MM.1S (cell line): ENCODE measurements at places on chromosomes 1 and 21.

- no peak overlapping the region for H3K27ac ChIP-seq
- peaks cover 8% of the 10 kb centered on the region; the same call in 1 of the 2 replicates for H3K4me1 ChIP-seq
- H3K4me3 ChIP-seq: no peak overlapping the region
- no peaks in the 10 kb centered on the region for H3K36me3 ChIP-seq
- DNase-seq: no peak
Observed at GRCh38 chr1:229167318-229167717, 103.6 kb upstream of the RAB4A start.

GRCh38 chr1:162627662-162628296 is 4.5 kb upstream of the DDR2 start:
- peak; percentile 71 for DNase-seq
- H3K4me3 ChIP-seq: no peak overlapping the region
- H3K27me3 ChIP-seq: no peaks in the 10 kb centered on the region
- no peak overlapping the region for H3K27ac ChIP-seq
- H3K36me3 ChIP-seq: no peaks in the 10 kb centered on the region

DNA sequence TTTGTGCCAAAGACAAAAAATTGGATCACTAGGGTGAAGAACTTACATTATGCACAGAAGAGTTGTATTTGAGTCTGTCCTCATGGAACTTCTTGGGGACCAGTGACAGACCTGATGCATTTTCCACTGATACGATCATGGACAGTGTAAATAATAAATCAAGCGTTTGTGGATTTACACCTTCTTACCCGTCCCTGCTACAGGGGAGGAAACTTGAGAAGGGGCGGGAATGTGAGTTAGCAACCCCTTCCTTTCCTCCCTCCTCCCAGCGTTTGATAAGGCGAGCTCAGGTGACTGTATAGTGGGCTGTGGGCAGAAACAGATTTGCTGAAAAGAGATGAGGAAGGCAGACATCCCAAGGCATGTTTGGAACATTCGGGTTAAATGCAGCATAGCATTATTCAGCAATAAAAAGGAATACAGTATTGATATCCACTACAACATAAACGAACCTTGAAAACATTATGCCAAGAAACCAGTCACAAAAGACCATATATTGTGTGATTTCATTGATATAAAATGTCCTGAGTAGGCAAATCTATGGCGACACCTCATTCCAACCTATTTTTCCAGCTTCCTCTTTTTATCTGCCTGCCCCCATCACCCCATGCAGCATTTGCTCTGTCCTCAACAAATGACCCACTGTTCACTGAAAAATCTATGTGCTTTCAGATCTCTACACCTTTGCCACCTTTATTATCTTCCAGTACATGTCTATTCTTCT is 128.7 kb downstream of the ZZZ3 start:
- no peaks in the 10 kb centered on the region for H3K36me3 ChIP-seq
- no peak overlapping the region for H3K4me3 ChIP-seq
- DNase-seq: no peak
- H3K27ac ChIP-seq: no peak overlapping the region
- H3K27me3 ChIP-seq: no peaks in the 10 kb centered on the region
- no peaks in the 10 kb centered on the region for H3K4me1 ChIP-seq

DNA sequence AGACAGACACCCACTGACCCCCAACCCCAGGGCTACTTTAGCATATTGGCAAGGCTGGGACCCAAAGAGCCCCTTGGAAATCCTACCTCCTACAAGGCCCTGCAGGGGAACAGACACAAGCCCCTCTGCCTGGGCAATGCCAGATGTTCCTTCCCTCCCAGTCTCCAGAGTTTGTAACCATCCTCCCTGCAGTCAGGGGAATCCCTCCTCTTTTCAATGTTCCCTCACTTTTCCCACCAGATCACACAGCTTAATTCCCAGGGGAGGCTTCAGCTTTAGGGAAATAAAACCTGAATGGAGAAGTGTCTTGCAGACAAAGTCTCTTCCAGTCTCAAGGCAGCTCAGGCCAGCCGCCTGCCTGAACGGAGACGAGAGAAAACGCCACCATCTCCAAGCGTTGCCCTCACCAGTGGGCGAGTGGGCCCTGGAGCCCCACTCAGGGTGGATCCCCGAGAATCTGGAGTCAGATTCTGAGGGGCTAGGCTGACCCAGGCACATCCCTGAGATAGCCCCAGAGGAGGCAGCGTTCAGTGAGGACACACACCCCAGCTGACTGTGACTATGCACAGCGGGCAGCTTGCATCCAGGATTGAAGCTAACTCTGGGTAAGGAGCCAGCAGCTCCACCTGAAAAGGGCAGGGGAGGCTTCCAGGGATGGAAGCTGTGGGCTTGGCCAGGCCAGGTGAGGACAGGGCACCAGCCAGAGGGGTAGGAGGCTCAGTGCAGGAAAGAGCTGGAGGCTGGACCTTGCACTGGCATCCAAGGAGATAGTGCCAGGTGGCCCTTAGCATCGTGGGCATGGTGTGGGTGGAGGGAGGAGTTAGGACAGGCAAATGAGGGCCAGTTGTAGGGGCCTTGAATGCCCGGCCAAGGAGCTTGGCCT is 44.0 kb upstream of the ZC3H12A start:
- no peak for DNase-seq
- H3K4me3 ChIP-seq: no peak overlapping the region
- H3K36me3 ChIP-seq: no peaks in the 10 kb centered on the region
- H3K27me3 ChIP-seq: peaks cover 64% of the 10 kb centered on the region
- H3K27ac ChIP-seq: no peak overlapping the region

GRCh38 chr1:24020470-24020869 is 40.3 kb upstream of the SRSF10 start:
- no peak for DNase-seq
- H3K27me3 ChIP-seq: no peaks in the 10 kb centered on the region
- no peaks in the 10 kb centered on the region for H3K36me3 ChIP-seq
- H3K4me1 ChIP-seq: no peaks in the 10 kb centered on the region
- H3K27ac ChIP-seq: no peak overlapping the region
- H3K4me3 ChIP-seq: no peak overlapping the region

- H3K27ac ChIP-seq: no peak overlapping the region
- H3K36me3 ChIP-seq: no peaks in the 10 kb centered on the region
- H3K4me1 ChIP-seq: no peaks in the 10 kb centered on the region
- no peaks in the 10 kb centered on the region for H3K27me3 ChIP-seq
Observed at GRCh38 chr1:118828038-118828437, 160.1 kb downstream of the TBX15 start.

DNA sequence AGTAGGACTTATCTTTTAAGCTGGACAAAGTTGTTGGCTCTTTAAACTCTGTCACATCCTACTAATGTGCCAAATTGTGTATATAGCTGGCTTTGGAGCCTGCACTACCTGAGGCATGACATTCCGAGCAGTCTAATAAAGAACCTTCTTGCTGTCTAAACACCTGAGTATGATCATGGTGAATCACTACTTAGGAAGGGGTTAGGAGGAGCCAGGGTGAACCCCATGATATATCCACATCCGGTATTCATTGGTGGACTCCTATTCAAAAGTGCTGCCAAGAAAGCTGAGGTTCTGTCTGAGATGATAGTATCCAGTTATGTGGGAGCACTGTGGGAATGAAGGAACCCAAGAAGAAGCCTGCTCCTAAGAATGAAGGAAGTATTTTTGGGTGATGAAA is 27.1 kb downstream of the CRNN start:
- peaks cover 4% of the 10 kb centered on the region for H3K4me1 ChIP-seq
- no peak overlapping the region for H3K27ac ChIP-seq
- no peak for DNase-seq
- no peak overlapping the region for H3K4me3 ChIP-seq
- no peaks in the 10 kb centered on the region for H3K36me3 ChIP-seq

- no peaks in the 10 kb centered on the region for H3K27me3 ChIP-seq
- no peaks in the 10 kb centered on the region for H3K4me1 ChIP-seq
- no peaks in the 10 kb centered on the region for H3K36me3 ChIP-seq
Observed at GRCh38 chr1:245566134-245566533, 411.3 kb downstream of the KIF26B start.

DNA sequence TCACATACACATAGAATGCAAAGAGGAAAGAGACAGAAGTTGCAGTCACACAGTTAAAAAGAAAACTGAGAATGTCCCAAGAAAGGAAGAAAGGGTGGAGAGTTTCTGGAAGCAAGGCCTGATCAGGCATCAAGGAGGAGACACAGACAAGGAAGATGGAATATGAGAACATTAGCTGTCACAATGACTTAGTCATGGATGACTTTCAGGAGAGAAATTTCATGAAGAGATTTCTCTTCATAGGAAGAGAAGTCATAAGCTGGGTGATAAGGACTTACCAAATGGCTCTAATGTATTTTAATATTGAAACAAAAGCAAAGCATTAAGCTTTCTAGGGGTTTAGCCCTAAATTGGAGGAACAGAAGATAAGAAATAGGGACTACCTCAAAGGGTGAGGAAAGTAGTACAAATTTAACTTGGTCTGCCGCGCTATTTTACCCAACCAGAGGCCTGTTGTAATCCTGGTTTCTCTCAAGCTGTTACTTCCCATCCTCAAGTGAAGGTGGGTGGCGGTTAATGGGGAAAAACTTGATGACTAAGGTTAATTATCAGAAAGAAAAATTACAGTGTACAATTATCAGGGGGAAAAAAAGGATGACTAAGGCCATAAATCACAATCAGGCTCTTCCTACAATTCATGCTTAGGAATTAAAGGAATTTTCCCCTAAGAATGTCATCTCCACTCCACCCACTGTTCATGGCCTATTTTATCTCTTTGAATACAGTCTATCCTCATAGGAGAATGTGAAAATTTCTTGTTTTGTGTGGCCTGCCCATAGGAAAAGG is 93.9 kb upstream of the ADGRL2 start:
- H3K27ac ChIP-seq: no peak overlapping the region
- DNase-seq: no peak
- H3K36me3 ChIP-seq: no peaks in the 10 kb centered on the region
- H3K4me3 ChIP-seq: no peak overlapping the region
- H3K4me1 ChIP-seq: no peaks in the 10 kb centered on the region
- no peaks in the 10 kb centered on the region for H3K27me3 ChIP-seq

GRCh38 chr1:30416221-30416820 is 307.1 kb downstream of the MATN1 start:
- no peak overlapping the region for H3K4me3 ChIP-seq
- H3K27me3 ChIP-seq: peaks cover 95% of the 10 kb centered on the region
- no peaks in the 10 kb centered on the region for H3K4me1 ChIP-seq
- H3K27ac ChIP-seq: no peak overlapping the region
- no peak for DNase-seq
- no peaks in the 10 kb centered on the region for H3K36me3 ChIP-seq

- H3K27ac ChIP-seq: no peak overlapping the region
- H3K36me3 ChIP-seq: no peaks in the 10 kb centered on the region
- H3K4me1 ChIP-seq: no peaks in the 10 kb centered on the region
- DNase-seq: no peak
Observed at GRCh38 chr21:29163341-29164115, 33.1 kb downstream of the MAP3K7CL start.

DNA sequence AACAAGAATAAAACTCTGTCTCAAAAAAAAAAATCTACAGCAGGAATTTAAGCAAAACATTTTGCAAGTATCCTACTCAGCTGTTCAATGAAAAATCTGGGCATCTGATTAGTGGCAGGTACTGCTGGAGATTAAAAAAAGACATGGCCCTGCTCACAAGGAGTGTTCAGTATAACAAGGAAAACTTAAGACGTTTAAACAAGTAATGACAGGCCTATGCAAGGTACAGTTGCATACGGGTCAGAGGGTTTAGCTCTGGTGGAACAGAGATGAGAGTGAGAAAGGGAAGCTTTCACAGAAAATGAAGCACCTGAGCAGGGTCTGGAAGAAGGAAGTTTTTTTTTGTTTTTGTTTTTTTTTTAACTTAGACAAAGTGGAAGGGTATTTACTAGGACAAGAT is 23.0 kb downstream of the SNRNP40 start:
- H3K27ac ChIP-seq: no peak overlapping the region
- peaks cover 25% of the 10 kb centered on the region for H3K36me3 ChIP-seq
- no peaks in the 10 kb centered on the region for H3K27me3 ChIP-seq
- no peaks in the 10 kb centered on the region for H3K4me1 ChIP-seq
- DNase-seq: no peak

DNA sequence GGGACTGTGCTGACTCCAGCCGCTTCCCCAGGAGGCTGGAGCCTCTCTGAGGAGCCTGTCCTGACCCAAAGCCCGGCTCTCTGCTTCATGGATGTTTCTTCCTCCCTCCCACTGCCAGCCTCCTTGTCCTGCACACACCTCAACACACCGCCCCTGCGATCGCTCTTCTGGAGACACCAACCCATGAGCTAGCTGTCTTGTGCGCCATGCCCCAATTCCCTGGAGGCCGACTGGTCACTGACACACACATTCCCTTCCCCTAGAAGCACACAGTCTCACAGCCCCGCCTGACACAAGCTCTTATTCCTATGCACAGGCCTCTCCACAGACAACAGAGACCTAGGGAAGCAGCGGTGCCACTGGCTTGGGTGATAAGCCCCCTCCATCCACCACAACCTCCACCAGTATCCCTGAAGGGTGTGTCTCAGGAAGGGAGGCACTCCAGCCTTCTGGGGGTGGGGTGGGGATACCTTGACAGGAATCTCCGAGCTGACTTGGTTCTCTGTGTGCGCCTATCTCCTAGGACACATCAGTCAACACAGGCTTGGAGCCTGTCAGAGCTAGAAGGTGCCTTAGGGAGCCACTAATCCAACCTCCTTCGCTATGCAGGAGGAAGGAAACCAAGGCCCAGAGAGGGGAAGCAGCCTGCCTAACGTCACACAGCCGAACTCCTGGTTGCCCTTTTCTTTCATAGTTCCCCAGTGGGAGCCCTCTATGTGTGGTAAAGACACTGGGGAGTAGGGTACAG is 31.1 kb downstream of the AHDC1 start:
- no peak overlapping the region for H3K4me3 ChIP-seq
- no peak overlapping the region for H3K27ac ChIP-seq
- no peaks in the 10 kb centered on the region for H3K36me3 ChIP-seq
- no peaks in the 10 kb centered on the region for H3K27me3 ChIP-seq
- H3K4me1 ChIP-seq: peaks cover 10% of the 10 kb centered on the region
- no peak for DNase-seq

DNA sequence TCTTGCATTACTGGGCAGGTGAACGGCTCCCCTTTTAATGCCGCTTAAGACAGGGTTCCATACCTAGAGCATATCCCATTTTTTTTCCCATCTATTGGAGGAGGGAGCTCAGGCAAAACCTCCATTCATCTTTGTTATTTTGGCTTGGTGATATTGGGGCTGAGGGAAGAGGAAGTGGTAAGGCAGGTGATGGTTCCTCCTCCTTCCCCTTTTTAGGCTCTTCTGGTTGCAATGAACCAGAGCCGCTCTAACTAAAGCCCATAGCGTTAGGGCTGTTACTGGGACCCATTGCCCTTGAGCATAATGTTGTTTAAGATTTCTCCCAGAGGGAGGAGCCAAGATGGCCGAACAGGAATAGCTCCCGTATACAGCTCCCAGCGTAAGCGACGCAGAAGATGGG is 21.1 kb downstream of the PYHIN1 start:
- H3K4me1 ChIP-seq: peaks cover 4% of the 10 kb centered on the region; the same call in 1 of the 2 replicates
- H3K27ac ChIP-seq: no peak overlapping the region
- H3K27me3 ChIP-seq: no peaks in the 10 kb centered on the region
- no peak for DNase-seq
- H3K36me3 ChIP-seq: no peaks in the 10 kb centered on the region

GRCh38 chr1:61270761-61271411 is 188.5 kb downstream of the NFIA start:
- H3K27ac ChIP-seq: no peak overlapping the region
- no peaks in the 10 kb centered on the region for H3K4me1 ChIP-seq
- no peak for DNase-seq
